ENCODE measurements at places on chromosomes 6 and 20.

- DNase-seq, result no peak
These were observed 29.2 kb downstream of the DLGAP4 start for GRCh38 chr20:36335206-36335870.

DNA sequence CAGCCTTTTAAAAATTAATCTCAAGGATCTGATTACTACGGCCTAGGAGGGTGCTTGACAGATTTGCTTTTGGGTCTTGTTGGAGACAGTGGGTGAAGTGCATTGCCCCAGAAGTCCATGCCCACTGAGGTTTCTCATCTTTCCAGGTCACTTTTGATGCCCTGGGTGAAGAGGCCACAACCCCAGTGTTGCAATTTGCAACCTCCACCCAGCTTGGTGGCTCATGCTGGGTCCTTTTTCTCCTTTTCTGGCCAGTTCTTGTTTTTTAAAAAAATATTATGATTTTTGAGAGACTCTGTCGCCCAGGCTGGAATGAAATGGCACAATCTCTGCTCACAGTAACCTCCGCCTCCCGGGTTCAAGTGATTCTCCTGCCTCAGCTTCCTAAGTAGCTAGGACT is 9.4 kb downstream of the STX11 start:
- no peak for DNase-seq

GRCh38 chr6:77626426-77626825 is 26.4 kb upstream of the MEI4 start:
- DNase-seq, result no peak

DNA sequence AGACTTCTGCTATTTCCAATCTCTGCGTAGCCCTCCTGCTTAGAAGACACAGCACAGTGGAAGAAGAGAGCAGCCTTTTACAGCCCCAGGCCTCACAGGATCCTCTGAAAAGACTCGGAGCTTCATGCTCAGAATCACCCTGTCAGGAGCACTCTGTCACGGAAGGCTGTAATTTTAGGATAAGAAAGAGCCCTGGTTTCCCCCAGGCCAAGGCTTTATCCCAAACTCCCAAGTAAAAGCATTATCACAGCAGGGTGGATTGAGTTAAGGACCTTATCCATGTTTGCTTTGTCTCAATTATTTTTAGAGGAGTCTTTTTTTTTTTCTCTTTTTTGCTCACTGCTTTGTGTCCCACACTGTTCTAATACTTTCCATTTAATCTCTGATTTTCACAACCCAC is 39.2 kb downstream of the ANKS1A start:
- no peak for DNase-seq

GRCh38 chr6:40610229-40610628 is 23.1 kb upstream of the LRFN2 start:
- no peak for DNase-seq

DNA sequence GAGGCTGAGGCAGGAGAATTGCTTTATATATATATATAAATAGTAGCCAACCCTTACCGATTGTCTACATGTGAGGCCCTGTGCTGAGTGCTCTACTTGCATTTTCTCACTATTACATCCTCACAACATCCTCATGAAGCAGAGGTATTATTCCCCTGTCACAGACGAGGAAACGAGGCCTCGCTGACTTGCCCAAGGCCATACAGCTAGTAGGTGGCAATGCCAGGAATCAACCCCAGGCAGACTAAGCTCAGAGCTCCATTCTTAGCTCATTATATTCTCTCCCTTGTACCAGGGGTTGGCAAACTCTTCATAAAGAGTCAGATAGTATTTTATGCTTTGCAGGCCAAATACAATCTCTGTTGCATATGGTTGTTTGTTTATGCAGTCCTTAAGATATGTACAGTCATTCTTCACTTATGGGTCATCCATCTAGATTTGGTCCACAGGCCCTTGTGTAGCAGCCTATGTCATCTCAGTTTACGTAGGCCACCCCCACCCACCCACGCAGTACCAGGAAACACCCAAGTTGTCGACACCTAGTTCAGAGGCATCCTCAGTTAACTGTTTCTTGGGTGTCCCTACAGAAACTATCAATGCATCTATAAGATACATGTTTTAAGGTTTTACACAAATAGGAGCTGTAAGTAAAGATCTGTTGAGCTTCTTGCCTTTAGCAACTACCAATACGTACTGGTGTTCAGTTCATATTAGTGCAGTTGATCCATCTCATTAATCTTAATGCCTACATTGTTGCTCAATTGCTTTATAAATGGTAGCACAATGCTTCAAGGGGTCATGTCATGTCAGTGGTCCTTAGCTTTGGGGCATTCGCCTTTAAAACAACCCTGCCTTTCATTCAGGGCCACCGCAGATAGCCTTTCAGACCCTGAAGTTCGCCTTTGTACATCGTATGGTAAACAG is 3.0 kb downstream of the CASS4 start:
- no peak for DNase-seq

DNA sequence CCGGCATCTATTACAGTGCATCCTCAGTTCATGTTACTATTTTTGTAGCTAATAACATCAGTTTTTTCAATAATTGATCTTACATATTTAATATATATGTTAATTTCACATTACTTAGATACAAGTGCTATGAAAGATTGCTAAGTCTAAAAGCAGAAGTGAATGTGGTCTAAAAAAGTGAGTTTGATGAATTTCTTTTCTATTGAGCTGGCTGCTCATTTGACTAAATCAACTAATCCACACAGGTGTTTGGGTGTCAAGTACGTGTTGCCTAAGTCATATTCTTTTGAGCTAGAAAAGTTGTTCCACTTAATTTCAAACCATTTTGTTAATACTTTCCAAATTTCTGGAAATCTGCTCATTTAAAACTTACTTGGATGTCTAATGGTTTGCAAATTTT is 46.6 kb upstream of the EZR start:
- no peak for DNase-seq

DNA sequence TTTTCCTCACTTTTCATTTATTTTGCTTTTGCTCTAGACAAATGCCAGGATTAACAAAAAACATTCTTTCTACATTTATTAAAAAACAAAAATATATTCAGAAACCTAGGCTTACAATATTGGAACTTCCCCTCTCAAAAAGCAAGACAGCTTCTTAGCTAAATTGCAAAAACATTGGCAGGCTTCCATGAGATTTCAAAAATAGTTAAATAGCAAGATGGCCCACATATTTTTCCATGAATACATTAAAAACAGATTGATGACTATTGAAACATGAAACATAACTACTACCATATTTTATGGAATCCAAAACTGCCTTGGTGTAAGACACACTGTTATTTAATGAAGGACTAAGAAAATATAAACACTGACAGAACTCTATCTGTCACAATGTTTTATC is 92.0 kb downstream of the LY86 start:
- DNase-seq, result no peak

DNA sequence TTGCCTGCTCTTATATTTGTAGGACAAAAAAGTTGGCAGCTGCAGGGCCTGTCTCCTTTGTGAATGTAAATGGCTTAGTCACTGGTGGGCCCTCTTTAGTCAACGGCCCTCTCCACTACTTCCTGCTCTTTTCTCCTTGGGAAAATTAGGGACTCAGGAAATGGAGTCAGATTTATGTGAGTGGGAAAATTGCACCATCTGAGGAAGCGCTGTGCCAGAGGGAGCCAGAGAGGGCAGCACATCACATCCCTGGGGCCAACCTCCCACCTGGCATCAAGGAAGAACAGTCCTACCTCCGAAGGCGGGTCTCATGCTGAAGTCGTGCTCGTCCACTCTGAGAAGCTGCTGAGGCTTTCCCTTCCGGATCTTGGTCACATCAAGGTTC is 15.6 kb downstream of the GABRR2 start:
- no peak for DNase-seq

DNA sequence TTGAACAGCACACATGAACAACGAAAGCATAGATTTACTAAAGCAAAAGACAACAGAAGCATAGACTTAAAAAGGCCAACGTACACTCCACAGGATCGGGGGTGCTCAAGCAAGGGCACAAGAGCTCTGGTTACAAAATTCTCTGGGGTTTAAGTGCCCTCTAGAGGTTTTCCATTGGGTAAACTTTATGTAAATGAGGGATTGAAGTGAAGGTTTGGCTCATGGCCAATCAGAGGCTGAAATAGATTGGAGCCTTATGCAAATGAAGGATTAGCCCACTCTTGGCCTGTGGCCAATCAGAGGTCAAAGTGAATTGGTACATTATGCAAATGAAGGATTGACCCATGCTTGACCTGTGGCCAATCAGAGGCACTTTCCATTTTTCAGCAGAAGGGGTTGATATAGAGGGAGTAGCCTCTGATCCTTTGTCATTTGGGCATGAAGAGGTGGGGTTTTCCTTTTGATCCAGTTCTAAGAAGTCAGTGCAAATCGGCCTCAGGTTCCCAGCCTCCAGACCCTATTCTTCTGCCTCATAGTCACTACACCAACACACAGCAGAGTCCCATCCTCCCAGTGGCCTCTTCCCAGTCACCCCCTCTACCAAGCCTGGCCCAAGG is 244.9 kb downstream of the THBS2 start:
- no peak for DNase-seq

- DNase-seq, result no peak
These were observed 197.9 kb downstream of the CDH4 start for GRCh38 chr20:61449916-61450315.

DNA sequence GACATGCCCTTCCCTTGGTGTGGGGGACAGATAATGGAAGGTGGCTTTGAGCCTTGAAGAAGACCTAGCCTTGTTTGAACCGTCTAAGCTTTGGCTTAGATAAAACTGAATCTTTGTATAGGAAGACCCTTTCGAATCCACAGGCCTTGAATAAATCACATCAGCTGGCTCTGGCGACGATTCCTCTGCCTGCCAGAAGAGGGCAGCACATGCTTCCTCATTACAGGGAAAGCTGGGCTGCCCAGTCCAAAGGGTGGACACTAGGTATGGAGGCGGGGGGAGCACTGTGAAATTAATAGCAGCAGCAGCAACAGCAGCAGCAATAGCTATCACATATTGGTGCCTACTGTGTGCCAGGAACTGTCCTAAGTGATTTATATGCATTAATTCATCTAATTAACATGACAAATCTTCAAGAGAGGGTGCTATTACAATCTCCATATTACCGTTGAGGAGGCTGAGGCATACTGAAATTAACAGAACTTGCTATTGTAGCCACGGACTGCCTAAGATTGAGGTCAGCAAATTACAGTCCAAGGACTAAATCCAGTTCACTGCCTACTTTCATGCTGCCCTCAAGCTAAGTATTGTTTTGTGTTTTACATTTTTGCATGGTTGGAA is 85.1 kb downstream of the CLIC5 start:
- DNase-seq, result peak; percentile 50

DNA sequence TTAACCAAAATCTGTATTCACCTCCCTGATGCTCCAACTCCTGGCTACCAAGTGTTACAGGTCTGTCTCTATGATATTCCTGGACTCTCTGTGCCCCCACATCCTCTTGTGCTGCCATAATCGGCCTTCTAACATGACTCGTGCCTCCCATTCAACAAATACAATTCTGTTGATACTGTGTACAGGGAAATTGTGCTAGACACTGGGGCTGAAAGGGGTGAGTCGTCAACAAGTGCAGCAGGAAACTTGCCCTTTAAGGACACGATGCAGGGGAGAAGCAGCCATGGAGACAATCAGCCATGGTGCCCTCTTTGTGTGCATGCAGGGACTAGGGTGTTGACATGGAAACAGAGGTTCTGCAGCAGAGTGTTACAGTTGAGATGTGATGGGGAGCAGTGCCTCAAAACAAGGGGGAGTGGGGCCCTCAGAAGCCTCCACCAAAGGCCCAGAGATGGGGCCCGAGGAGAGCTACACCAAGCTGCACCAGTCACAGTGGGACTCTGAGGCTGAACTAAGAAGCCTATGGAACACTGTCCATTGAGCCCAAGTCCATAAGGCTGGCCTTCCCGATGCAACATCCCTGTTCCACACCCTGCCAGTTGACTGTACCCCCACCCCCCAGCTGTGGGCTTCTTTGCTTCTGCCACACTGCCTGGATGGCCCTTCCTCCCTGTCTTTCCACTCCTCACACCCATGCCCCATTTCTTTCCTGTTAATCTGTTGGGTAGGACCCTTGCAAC is 3.1 kb downstream of the PCED1A start:
- DNase-seq, result no peak

DNA sequence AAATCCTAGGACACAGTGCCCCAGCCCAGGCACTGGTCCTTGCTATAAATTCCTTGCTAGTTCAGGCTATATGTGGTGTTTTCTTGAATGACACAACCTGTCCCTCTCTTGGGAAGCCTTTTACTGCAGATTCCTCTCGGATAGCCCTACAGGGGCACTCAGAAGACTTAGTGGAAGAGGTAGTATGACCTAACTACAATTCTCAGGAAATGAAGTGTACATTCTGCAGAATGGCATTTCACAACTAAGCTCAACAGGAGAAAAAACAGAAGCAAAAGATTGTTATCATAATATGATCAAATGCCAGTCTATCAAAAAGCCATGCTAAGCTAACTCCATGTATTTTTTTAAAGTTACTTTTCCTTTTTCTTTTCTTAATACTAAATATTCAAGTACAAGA is 66.3 kb upstream of the FBXL4 start:
- DNase-seq, result no peak

DNA sequence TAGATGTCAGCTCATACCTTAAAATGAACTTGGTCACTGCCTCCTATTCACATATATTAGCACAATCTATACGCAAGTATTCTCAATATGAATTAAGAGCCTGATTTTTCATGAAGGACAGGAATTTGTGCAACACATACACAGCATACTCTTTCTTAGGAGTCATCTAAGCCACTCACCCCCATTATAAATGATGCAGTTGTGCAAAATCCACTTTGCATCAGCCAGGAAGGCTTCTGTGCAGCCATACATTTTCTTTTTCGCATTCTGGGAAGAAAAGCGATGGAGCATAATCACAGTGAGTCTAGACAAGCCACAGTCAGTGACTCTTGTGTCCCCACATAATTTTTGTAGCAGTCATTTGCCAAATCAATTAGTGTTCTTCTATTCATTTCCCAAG is 66.5 kb downstream of the ZMYND8 start:
- no peak for DNase-seq

DNA sequence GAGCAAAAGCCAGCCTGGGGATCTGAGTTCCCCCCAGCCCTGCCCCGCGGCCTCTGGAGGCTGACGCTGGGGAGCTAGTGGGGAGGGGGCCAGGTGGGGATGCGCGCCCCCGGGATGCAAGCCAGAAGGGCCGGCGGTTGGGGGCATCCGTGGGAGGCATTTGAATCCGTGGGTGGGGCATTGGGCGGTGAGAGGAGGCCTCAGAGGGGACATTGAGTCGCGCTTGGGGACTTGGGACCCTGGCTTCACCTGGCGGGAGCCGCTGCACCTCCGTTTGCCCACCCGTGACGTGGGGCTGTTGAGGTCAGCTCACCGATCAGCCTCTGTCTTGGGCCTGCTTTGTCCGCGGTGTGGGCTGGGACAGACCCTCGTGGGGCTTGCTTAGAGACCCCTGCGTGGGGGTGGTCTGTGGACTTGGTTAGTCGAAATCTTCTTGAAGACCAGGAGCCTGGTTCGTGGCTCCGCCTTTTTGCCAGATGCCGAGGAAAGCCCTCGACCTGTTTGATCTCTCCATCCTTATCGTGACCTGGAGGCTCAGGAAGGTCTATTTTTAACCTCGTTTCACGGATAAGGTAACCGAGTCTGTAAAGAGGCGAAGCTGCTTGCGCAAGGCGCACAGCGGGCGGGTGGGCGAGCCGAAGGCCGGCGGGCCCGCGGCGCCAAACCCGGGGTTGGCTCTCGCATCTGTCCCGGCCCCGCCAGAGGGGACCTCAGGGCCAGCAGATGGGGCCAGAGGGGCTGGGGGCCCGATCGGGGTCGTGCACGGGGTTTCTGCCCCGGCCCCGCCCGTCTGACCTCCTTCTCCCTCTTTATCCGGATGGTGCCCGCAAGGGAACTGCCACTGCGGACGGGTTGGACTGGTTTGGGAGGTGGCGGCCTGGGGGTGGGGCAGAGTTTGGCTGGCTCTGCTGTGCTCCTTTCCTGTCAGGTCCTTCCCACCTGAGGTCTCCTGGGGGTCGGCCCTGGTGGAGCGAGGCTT is 8.3 kb downstream of the FAM110A start:
- DNase-seq, result peak; percentile 41

Data from large intestine (tissue), 12 donors.